C1 segment of cervical spinal cord (tissue), 14 donors: ENCODE measurements at places on chromosomes 1 and 21.

DNA sequence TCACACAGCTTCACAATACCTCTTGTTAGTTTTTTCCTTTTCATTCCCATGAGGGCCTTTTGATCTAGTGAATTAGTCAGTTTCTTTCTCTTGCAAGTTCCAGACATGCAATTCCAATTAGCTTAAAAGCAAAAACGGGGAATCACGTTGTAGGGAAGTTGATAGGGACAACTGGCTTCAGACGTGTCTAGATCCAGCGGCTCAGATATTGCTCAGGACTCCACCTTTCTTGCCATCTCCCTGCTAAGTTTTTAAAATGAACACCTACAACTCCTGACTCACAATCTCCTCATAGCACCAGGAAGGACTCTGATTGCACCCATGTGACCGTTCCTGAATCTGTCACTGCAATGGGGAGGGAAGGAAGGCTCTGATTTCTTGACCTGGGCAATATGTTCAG lies 63.8 kb upstream of the ARHGAP29 start:
- DNase-seq: no peak

- DNase-seq: no peak
Measured at GRCh38 chr21:35927262-35927661, 133.1 kb downstream of the SETD4 start.

DNA sequence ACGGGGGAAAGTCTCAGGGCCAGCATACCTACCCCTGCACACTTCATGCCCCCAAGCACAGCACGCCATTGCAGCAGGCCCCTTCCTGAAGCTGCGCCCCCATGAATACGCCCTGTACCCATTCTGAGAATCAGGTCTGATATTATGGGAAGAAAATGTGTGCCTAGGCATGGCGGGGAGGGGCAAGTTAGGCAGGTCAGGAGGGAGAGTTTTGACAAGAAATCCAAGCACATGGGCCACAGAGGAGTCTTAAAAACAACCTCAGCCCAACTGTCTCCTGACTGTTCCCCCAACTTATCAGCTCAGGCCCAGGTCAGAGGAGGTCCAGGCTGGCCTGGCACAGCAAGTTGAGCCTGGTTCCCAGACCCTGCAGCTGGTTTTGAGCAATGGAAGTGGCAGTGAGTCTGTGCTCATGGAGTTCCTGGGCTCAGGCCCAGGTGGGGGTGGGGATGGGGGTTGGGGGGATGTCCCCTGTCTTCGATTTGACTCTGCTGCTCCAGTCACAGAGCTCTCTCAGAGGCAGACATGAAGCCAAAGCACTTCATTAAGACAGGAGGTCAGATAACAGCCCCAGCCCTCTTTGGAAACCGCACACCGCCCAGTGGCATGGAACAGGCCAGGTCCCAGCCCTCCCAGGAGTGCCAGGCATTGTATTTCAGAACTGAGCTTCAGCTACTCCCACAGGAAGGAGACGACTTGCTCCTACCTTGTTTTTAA lies 20.6 kb upstream of the BCAR3 start:
- no peak for DNase-seq

GRCh38 chr1:49026230-49026811 lies 249.6 kb upstream of the BEND5 start:
- no peak for DNase-seq

DNA sequence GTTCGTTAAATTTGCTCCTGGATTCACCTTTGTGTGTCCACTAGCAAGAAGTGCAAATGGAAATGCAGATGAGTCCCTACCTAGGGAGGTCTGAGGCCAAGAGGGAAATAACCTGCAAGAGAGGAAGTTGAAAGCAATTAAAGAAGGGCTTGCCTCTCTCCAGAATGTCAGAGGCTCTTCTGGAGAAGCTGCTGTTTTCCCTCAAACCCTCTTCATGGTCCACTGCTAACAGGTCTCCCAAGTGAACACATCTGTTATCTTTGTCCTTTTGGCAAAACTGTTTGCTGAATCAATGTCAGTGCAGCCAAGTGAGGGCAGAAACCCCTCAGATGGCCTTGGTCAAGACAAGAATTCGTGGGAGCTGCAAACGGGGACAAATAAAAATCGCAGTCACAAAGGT lies 177.3 kb upstream of the PLXNA2 start:
- no peak for DNase-seq

- DNase-seq: no peak
Measured at GRCh38 chr1:81920245-81920740, 119.6 kb downstream of the ADGRL2 start.

DNA sequence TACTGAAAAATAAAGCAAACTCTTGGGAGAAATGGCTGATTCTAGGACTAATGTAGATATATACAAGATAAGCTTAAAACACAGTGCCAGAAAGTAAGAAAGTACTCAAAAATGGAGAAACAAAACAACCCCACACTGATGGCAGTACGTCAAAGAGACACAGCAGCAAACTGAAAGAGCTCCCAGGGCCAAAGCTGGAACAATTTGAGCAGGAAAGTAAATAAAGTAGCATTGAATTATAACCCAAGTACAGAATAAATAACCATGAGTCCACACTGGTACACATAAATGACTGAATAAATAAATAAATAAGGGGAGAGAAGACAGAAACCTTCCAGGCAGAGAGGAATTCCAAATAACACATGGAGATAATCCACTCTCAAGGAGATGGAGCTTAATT lies 120.9 kb downstream of the GLUL start:
- no peak for DNase-seq

GRCh38 chr1:28458237-28459228 lies 47.3 kb upstream of the RCC1 start:
- no peak for DNase-seq
